ENCODE measurements at places on chromosomes 4 and X. TPM values are rescaled to one million over a fixed set of nuclear protein-coding genes. Genes with fewer than 3 reads are reported as not detected.

HERC5 gene
- 18.4 TPM for total RNA-seq

NUP62CL gene
- total RNA-seq, result 0.78 TPM

FAM50A gene
- total RNA-seq, result 82.0 TPM

BTC gene
- 3.4 TPM for total RNA-seq

CCSER1 gene
- total RNA-seq, result 7.4 TPM

KCTD8 gene
- total RNA-seq, result 0.67 TPM

ZMAT1 gene
- total RNA-seq, result 8.4 TPM

MAGEA2B gene
- not detected for total RNA-seq

RTL9 gene
- not detected for total RNA-seq

DNA sequence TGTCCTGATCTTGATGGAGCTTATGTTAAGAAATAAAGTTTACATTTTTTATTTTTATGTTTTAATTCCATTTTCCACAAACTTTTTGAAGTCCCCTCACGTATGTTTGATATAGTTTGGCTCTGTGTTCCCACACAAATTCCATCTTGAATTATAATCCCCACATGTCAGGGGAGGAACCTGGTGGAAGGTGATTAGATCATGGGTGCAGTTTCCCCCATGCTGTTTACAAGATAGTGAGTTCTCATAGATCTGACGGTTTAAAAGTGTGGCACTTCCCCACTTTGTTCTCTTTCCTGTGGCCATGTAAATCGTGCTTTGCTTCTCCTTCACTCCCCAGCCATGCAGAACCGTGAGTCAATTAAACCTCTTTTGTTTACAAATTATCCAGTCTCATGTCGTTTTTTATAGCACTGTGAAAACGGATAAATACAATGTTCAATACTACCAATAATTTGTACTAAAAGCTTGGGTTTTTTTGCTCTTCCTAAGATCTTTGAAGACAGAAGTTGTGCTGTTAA lies 89.8 kb downstream of the PAPSS1 start:
- no peak overlapping the region for H3K27ac ChIP-seq
- H3K4me1 ChIP-seq, result no peaks in the 10 kb centered on the region
- no peaks in the 10 kb centered on the region for H3K27me3 ChIP-seq
- no peak overlapping the region for H3K4me3 ChIP-seq

GRCh38 chr4:105060628-105061027 lies 86.0 kb upstream of the TET2 start:
- DNase-seq, result no peak
- H3K27ac ChIP-seq, result peak overlapping the region; percentile 28
- no peaks in the 10 kb centered on the region for H3K36me3 ChIP-seq
- no peak overlapping the region for H3K4me3 ChIP-seq
- peaks cover 7% of the 10 kb centered on the region for H3K4me1 ChIP-seq

- peaks cover 6% of the 10 kb centered on the region for H3K36me3 ChIP-seq
- no peaks in the 10 kb centered on the region for H3K4me1 ChIP-seq
- H3K27ac ChIP-seq, result no peak overlapping the region
- H3K4me3 ChIP-seq, result no peak overlapping the region
- DNase-seq, result no peak
- H3K27me3 ChIP-seq, result no peaks in the 10 kb centered on the region
Observed at GRCh38 chrX:18920079-18920478, 63.8 kb downstream of the PHKA2 start.

- no peak overlapping the region for H3K4me3 ChIP-seq
- no peaks in the 10 kb centered on the region for H3K4me1 ChIP-seq
- DNase-seq, result no peak
- no peaks in the 10 kb centered on the region for H3K27me3 ChIP-seq
- no peak overlapping the region for H3K27ac ChIP-seq
Observed at GRCh38 chrX:70592091-70592490, 147.5 kb downstream of the DLG3 start.

DNA sequence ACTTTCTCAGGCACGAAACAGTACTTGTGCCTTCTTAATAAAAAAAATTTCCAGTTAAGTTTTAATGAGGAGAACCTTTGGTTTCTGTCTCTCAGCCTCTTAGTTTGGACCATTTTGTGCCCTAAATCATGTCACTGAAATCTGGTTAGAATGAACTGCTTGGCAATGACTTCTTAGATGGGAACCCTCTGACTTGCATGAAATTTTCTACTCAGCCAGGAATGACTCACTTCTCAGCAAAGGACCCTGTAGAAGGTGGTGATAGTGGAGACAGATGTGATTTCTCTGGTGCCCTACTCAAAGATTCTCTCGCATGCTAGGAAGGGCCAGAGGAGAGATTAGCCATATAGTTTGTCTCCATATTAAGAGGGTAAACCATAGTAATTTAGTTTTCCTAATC lies 50.5 kb downstream of the RASL11B start:
- no peak for DNase-seq
- no peaks in the 10 kb centered on the region for H3K36me3 ChIP-seq
- no peak overlapping the region for H3K27ac ChIP-seq
- H3K4me3 ChIP-seq, result no peak overlapping the region
- peaks cover 6% of the 10 kb centered on the region for H3K4me1 ChIP-seq
- no peaks in the 10 kb centered on the region for H3K27me3 ChIP-seq

GRCh38 chr4:35347276-35347675 lies 897.0 kb downstream of the ARAP2 start:
- no peak overlapping the region for H3K4me3 ChIP-seq
- no peaks in the 10 kb centered on the region for H3K27me3 ChIP-seq
- H3K36me3 ChIP-seq, result no peaks in the 10 kb centered on the region

GRCh38 chr4:83906561-83906960 lies 370.7 kb downstream of the GPAT3 start:
- no peaks in the 10 kb centered on the region for H3K36me3 ChIP-seq
- H3K27me3 ChIP-seq, result no peaks in the 10 kb centered on the region
- H3K27ac ChIP-seq, result no peak overlapping the region
- no peaks in the 10 kb centered on the region for H3K4me1 ChIP-seq
- no peak for DNase-seq

DNA sequence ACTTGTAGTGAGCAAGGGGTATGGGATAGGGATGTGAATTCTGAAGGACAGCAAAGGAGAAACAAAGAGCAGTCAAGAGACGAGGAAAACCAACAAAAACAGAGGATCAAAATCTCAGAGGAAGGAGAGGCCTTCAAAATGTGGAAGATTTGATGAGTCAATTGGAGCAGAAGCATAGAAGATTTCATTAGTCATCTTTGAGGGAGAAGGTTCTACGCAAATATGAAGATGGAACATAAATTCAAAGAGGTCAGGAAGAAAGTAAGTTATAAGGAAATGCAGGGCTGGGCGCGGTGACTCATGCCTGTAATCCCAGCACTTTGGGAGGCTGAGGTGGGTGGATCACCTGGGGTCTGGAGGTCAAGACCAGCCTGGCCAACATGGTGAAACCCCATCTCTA lies 35.4 kb downstream of the MID2 start:
- no peak overlapping the region for H3K4me3 ChIP-seq
- H3K27ac ChIP-seq, result no peak overlapping the region

- no peak overlapping the region for H3K4me3 ChIP-seq
- H3K27ac ChIP-seq, result no peak overlapping the region
- H3K27me3 ChIP-seq, result no peaks in the 10 kb centered on the region
- DNase-seq, result no peak
- H3K4me1 ChIP-seq, result no peaks in the 10 kb centered on the region
- H3K36me3 ChIP-seq, result no peaks in the 10 kb centered on the region
Observed at GRCh38 chrX:105845631-105846030, 23.3 kb downstream of the NRK start.

DNA sequence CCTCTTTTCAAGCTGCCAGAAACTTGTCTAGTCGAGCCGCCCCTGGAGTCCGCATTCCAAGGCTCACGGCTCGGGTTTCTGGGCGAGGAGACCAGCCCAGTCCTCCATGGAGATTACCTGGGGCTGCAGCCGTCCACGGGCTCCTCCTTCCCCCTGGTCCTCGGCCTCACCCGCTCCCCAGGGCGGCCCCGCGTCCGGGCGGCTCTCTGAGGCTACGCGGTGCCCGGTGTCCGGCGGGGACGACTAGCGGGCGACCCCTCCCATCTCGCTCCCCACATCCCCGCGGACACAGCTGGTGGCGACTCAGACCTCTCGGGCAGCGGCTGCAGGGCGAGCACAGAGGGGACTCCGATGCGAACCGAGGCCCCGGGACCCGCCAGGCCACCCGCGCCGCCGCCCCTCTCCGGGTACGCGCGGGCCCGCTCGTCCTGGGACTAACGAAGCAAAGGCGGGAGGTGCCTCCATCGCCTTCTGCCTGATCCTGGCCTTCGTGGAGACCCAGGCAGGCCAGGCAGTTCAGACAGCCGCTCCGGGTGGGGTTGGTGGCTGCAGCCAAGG lies 159.4 kb downstream of the TRAM1L1 start:
- H3K4me3 ChIP-seq, result no peak overlapping the region
- peak; percentile 67 for DNase-seq
- H3K4me1 ChIP-seq, result no peaks in the 10 kb centered on the region
- H3K36me3 ChIP-seq, result no peaks in the 10 kb centered on the region

GRCh38 chr4:172149329-172149728 lies 336.1 kb downstream of the GALNTL6 start:
- no peak overlapping the region for H3K27ac ChIP-seq
- no peak overlapping the region for H3K4me3 ChIP-seq
- no peak for DNase-seq
- H3K4me1 ChIP-seq, result no peaks in the 10 kb centered on the region
- H3K27me3 ChIP-seq, result no peaks in the 10 kb centered on the region
- no peaks in the 10 kb centered on the region for H3K36me3 ChIP-seq

- H3K27ac ChIP-seq, result no peak overlapping the region
- no peaks in the 10 kb centered on the region for H3K4me1 ChIP-seq
- H3K36me3 ChIP-seq, result no peaks in the 10 kb centered on the region
- H3K27me3 ChIP-seq, result no peaks in the 10 kb centered on the region
Observed at GRCh38 chrX:16429406-16429805, 220.6 kb upstream of the S100G start.
